NCI-H1105 treated with DMSO at 0.1 percent for 48 hours (cell line): ENCODE measurements at places on chromosomes 7 and 10.
A peak's percentile ranks its signal among the peaks of the same experiment; 100 is the strongest.

DNA sequence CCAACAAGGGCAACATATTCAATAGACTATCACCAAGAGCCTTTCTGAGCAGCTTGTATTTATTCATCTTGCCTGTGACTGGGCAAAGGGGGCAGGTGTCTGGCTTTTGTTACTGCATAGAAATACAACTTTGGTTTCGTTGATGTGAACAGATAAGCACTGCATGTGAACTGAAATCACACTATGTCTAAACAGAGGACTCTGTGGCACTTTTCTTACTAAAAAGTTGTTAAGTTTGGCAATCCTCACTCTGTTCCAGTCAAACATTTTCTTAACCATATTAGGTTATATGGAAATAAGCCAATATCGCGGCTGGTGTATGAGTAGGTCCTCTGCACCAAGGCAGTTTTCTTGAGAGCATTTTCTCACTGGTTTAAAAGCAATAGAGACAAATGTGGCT is 48.5 kb downstream of the CALD1 start:
- no peak for DNase-seq

GRCh38 chr10:98748298-98748697 is 301.6 kb upstream of the HPS1 start:
- DNase-seq = peak; percentile 1

GRCh38 chr10:28722065-28722803 is 44.9 kb downstream of the BAMBI start:
- peak; percentile 49 for DNase-seq

DNA sequence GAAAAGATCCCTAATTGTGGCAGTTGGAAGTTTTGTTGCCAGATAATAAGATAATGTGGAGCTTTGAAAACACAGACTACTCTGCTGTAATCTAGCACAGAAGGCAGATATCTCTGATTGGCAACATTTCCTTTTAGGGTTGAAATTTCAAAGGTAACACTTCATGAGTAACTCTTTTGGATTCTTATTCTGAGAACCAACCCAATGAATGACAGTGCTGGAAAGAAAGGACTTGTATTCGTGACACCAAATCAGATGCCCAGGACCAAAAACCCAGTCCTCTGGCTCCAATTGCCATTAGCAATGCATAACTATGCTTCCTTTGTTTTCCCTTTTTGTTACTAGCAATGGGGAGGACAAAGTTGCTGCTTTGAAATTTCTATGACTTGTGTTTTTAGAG is 41.0 kb upstream of the ELMO1 start:
- DNase-seq = no peak

DNA sequence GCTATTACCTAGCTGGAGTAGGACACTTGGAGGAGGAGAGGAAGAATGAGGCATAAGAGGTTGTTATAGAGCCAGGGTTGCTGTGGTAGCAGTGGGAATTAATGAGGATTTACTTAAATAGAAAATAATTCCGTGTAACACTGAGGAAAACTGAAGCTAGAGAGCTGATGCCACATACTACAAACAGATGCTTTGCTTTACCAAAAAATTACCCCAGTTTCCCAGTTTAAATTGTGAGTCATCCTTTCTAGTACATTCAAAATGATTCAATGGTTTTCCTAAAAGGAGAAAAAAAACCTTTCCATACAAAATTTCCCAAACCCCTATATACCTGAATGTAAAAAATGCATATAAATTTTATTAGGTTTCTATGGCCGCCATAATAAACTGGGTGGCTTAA is 58.3 kb downstream of the ZNF518A start:
- DNase-seq = no peak

DNA sequence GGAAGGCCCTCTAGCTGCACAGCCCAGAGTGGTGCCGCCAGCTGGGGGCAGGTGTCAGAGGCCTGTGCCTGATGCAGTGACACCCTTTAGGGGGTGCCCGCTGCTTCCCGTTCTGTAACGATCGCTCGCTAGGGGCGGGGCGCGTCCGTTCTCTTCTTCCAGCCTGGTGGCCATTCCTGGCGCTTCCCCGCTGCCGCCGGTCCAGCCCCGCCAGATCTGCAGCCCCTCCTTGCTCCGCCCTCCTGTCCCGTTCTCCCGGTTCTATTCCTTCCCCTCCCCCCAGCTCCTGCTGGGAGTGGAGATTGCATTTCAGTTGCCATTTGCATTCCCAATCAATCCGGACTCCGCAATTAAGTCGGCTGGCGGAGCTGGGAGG is 39.2 kb downstream of the AGAP3 start:
- DNase-seq = peak; percentile 59

DNA sequence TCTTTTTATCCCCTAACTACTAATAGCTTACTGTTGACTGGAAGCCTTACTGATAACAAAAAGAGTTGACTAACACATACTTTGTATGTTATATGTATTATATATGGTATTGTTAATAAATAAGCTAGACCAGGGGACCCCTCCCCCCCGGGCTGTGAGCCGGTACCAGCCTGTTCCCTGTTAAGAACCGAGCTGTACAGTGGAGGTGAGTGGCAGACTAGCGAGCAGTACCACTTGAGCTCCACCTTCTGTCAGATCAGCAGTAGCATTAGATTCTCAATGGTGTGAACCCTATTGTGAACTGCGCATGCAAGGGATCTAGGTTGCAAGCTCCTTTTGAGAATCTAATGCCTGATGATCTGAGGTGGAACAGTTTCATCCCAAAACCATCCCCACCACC is 377.0 kb downstream of the IPMK start:
- DNase-seq = no peak

- DNase-seq = no peak
Measured at GRCh38 chr10:3660753-3661152, 124.3 kb downstream of the KLF6 start.
